Stimulated activated CD8-positive, alpha-beta memory T cell treated with anti-CD3 and anti-CD28 coated beads, Interleukin-2, amount 100 ng/mL, for 1 hour (primary cell): ENCODE measurements at places on chromosomes 6 and 20.

- DNase-seq, result no peak
Observed at GRCh38 chr20:41734506-41734945, 116.3 kb upstream of the CHD6 start.

DNA sequence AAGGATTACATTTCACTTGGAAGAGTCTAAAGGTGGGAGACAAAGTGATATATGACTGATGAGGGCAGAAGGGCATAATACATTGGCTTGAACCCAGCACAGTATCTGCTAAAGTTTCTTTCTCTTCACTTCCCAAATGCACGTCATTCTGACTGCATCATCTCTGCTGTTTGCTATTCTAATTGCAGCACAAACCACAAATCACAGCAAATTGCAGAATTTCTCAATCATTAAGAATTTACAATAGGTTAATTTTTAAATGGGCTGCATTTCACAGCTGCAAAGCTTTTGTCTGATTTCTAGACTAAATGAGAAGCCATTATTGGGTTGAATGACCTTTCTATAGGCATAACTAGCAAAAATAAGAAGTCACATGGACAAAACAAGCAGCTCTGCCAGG lies 337.0 kb downstream of the RNGTT start:
- no peak for DNase-seq

DNA sequence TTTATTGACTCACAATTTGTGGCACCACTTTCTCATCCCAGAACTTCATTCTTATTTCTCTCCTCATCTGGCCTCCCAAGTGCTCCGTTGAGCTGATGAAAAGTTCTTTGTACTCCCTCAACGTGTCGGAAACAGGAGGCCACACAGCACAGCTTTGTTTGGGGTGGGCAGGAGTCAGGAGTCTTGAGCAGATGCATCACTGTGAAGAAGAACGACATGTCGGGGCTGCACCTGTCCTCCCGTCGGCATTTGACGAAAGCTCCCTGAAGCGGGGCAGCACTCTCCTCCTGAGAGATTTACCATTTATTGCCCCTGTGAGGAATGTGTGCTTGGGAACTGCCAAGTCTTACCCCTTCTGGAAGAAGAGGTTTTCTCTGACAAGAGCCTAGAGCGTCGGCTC lies 28.1 kb downstream of the TAF8 start:
- no peak for DNase-seq

GRCh38 chr6:55980627-55981211 lies 105.3 kb upstream of the BMP5 start:
- DNase-seq, result no peak

- no peak for DNase-seq
Observed at GRCh38 chr6:33812669-33813068, 8.9 kb upstream of the MLN start.

DNA sequence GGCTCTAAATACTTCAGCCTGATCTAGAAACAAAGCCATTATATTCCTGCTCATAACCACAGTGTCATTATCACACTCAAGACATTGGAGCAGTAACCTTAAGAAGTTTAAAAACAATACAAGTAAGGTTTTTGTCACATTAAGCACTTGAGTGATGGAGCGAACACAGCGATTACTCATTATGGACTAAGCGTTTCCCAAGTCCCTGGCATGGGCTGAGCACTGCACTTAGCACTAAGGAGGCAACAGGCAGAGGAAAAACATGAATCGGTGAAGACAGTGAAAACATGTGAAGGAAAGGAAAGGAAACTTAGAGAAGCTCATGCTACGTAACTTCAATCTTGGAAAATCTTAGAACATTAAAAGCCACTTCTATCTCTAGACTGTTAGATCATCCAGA lies 108.7 kb downstream of the SLC24A3 start:
- no peak for DNase-seq

- no peak for DNase-seq
Observed at GRCh38 chr20:24952376-24953208, 3.5 kb downstream of the CST7 start.

GRCh38 chr20:44959638-44960102 lies 527 bp downstream of the TOMM34 start:
- DNase-seq, result peak; percentile 42

DNA sequence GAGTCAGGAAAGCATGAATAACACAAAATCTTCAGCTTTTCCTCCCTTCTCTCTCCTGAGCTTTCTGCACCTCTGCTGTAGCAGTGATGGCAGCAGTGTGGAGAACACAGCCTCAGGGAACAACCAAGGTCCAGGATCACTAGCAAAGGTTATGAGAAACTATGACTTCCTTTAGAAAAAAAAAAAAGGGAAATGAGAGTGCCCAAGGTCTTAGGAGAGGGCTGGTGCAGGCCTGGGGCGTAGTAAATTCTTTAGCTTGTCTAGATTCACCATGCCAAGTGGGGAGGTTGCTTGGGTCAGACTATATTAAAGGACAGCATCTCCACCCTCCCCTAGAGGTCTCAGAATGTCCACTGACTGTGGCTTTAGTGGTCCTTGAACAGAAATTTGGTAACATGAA lies 40.4 kb upstream of the POLR1H start:
- DNase-seq, result no peak

DNA sequence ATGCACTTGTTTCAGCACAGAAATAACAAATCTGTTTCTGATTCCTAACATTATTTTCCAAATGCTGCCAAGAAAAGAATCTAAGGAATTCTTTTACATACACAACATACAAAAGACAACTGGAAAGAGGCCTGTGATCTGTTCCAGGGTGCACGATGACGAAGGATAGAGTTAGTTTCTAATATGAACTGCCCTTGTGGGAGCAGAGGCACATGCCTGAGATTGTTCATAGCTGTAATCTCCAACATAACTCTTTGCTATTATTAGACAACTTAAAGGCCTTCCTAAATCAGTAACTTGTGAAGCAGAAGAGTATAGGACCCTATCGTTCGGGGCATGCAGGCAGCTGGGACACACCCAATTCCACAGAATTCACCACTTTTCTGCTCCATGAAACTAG lies 41.2 kb upstream of the NHSL1 start:
- DNase-seq, result no peak

- DNase-seq, result no peak
Observed at GRCh38 chr6:14542670-14543366, 425.2 kb downstream of the CD83 start.

DNA sequence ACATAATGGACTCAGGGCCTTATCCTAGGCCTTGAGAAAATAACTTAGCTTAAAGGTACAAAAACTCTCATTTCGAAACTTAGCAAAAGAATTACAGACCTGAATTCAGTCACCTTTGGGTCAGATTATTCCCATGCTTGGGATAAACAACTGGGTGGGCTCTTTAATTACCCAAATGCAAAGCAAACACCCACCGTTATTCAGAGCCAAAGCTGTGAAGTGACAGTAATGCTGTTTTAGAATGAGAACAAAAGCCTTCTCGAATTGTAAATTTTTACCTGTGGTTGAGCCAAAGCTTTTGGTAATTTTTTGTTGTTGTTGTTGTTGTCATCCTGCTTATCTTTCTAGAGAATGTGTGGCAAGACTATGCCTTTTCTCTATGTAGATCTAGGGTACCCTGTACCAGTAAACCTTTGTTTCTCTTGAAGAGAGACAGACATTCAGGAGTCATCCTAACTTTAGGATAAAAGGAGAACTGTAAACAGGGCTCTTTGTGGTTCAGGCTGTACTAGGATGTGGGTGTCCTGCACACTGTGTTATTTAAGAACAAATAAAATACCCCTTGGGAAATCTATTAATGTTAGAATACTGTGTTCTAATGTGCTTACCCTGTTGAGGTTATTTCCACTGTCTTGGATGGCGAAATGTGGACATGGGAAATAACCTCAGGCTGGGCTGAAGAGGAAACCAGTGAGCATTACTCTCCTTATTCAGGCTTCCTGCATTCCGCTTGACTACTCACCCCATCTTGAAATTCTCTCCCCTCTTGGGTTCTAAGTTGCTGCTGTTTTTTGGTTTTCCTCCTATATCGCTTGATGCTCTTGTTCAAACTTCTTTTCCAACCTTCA lies 480.7 kb downstream of the CD83 start:
- no peak for DNase-seq

GRCh38 chr20:50403565-50404418 lies 106.4 kb upstream of the PTPN1 start:
- no peak for DNase-seq

DNA sequence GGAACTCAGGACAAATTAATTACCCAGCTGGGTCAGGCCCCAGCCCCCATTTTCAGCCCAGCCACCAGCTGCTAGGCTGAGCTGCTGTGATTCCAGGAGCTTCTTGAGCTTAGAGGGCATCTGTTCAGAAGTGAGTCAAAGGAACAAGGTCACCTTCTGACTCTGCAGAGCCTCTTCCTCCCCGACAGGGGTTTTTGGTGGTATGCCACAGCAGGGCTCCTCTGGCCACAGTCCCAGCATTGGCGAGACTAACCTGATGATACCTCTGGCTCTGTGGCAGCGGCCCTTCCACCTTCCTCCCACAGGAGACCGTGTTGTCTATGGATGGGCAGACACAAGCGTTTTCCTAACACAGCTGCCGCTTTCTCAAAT lies 39.7 kb downstream of the ZC3H12D start:
- DNase-seq, result no peak

- no peak for DNase-seq
Observed at GRCh38 chr6:105482227-105482844, 79.5 kb upstream of the PREP start.

- DNase-seq, result no peak
Observed at GRCh38 chr6:111920578-111920977, 47.3 kb upstream of the FYN start.

DNA sequence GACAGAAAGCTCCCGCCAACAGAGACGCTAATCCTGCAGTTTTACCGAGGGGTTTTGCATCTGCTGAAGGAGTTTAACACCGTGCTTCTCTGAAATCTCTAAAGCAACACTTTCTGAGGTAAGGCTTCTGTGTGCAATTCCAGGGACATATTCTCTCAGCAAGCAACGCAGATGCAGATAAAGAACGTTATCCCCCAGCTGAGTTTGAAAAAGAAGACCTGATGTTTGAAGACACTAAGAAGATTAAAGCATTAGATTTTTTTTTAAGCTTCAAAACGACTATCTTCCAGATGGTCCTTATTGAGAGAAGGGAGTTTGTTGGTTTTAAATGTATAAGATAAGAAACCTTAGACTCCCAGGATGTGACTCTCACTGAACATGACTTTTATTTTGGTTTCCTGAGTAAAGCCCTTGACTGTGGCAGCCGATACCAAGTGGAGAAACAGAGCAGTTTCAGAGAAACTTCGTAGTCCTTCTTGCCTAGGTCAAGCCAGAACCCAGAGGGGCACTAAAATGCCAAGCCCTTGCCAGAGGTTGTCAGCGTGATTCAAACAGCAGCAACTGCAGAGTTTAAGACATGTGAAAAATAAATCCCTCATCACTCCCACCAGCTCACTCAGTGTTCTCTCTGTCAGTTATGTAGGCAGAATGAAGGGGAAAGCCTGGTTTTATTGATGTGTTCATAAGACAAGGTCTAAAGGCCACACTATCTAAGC lies 353.3 kb upstream of the CNR1 start:
- DNase-seq, result no peak
